ENCODE measurements at places on chromosomes 6 and 20.

DNA sequence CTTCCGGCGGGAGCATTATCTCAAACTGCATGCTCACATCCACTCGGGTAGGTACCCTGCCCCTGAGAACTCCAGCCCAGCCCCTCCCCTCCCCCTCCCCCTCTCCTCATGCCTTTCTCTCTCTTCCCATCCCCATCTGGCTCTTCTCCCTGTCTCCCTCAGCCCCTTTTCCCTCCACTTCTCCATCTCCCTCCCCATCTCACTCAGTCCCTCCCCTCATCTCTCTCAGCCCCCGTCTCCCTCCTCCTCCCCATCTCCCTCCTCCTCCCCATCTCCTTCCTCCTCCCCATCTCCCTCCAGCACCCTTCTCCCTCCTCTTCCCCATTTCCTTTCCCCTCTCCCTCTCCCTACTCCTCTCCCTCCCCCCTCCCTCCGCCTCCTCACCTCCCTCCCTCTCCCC lies 27.3 kb upstream of the CHMP4B start:
- DNase-seq, result no peak

- no peak for DNase-seq
These were observed 493.3 kb downstream of the ADGRB3 start for GRCh38 chr6:69128411-69128810.

DNA sequence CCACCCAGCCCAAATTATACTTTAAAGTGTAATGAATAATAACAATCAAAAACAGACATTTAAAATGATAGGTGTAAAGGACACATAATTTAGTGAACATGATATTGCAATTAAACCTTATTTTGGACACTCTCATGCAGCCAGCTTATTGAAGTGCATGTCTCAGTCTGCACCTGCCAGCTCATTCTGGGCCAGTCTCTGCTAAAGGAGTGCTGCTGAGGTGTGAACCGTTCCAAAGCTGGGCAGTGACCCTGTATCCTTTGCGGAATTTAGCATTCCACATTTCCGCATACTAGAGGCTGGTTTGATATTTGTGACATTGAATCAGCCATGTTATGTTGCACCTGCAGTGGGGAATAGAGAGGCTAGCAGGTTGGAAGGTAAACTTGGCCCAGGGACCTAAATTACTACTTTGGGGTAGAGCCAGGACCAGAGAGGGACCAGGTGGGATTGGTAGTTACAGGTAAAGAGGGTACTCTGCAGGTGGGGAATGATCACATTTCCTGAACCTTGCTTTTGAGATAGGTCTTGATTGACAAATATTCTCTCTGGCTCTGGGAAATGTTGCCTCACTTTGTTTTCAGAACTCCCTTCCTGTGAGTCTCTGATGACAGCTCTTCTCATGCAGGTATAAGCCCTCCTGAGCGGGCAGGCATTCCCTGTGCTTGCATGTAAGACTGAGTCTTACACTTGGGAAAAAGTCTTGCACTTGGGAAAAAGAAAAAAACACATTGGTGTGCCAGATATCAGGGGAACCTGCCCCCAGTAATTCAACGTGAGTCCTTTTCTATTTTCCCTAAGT lies 26.2 kb downstream of the TULP4 start:
- no peak for DNase-seq

- DNase-seq, result no peak
These were observed 18.2 kb upstream of the OCSTAMP start for GRCh38 chr20:46568570-46569129.

- DNase-seq, result no peak
These were observed 53.5 kb upstream of the NXT1 start for GRCh38 chr20:23296841-23297701.

Data from stimulated activated CD4-positive, alpha-beta T cell treated with anti-CD3 and anti-CD28 coated beads, Interleukin-15, amount 100 ng/mL, for 48 hours (primary cell).